ENCODE measurements at places on chromosomes 16 and 17. TPM values are rescaled to one million over a fixed set of nuclear protein-coding genes. Genes with fewer than 3 reads are reported as not detected.

AOC3 gene
- total RNA-seq: 5.2 TPM

KRTAP2-2 gene
- total RNA-seq: not detected

DNA sequence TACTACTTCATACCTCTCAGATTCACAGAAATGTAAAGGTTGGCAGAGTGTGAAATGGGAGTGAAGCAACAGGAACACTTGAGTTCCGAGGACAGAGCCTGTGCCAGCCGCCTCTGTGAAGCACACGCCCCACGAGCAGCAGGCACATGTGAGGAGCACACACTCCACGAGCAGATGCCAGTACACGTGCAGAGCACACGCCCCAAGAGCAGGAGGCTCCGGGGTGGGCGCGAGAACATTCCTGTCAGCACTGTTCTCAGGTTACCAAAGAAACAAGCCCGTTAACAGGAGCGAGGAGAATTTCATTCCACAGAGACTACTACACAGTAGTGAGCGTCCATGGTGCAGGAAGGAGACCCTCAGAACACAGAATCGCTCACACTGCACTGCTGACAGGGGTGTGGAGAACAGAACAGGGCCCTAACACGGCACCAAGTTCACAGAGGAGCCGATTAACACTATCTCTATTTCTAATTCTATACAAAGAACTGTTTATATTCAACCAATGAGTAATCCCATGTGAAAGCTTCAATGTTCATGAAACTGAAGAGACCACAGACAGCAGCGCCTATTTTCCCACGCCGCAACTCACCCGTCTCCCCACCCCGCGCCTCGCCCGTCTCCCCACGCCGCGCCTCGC, 40.1 kb downstream of the KLHDC4 start:
- H3K27ac ChIP-seq: peak overlapping the region; percentile 79
- peak; percentile 92 for DNase-seq
- peaks cover 39% of the 10 kb centered on the region for H3K4me1 ChIP-seq

GRCh38 chr17:28929787-28930186, 21.5 kb downstream of the PHF12 start:
- H3K4me1 ChIP-seq: no peaks in the 10 kb centered on the region
- peak overlapping the region; percentile 35 for H3K27ac ChIP-seq
- H3K27me3 ChIP-seq: no peaks in the 10 kb centered on the region
- H3K36me3 ChIP-seq: no peaks in the 10 kb centered on the region

DNA sequence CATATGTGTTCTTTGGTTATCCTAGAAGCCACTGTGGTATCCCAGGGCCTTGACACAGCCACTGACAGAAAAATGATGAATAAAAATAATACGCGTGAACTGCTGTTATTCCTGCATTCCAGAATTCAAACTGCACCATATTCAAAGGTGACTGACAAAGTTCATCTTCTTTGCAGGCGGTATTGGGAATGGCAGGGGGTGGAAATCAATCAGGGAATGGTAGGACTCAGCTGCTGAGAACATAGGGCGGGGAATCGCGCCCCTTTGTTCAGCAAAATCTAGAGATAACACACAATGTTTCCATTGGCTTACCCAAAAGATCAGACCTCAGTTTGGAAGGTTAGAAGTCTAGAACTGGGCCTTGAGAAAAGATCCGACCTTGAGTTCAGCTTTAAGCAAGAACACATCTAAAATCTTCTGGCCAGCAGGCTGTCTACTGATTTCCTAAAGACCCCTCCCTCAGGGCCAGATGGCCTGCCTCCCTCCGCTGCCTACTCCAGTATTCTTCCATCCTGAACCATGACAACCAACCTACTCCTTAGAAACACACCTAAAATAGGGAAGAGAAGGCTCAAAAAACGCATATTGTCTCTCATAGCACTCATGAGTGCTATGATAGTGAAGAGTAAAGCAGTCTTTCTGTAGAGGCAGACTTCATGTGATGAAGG, 34.1 kb downstream of the CDK5R1 start:
- no peaks in the 10 kb centered on the region for H3K27me3 ChIP-seq
- H3K4me1 ChIP-seq: peaks cover 50% of the 10 kb centered on the region
- no peak overlapping the region for H3K4me3 ChIP-seq
- no peak for DNase-seq

DNA sequence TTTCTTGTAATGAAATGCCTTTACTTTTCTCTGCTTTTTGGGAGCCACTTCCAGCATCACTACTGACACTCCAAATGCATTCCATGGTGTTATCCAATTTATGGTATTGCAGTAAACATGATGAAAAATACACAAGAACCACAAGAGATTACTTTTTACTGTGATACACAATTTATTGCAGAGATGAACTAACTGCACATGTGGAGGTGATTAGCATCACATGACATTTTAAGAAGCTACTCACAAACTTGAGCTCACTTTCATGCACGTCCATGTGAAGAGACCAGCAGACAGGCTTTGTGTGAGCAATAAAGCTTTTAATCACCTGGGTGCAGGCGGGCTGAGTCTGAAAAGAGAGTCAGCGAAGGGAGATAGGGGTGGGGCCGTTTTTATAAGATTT, 780.5 kb upstream of the GOT2 start:
- H3K4me1 ChIP-seq: peaks cover 10% of the 10 kb centered on the region
- no peak for DNase-seq
- H3K36me3 ChIP-seq: no peaks in the 10 kb centered on the region
- H3K27me3 ChIP-seq: no peaks in the 10 kb centered on the region
- H3K27ac ChIP-seq: no peak overlapping the region
- H3K4me3 ChIP-seq: no peak overlapping the region

- no peaks in the 10 kb centered on the region for H3K27me3 ChIP-seq
- H3K4me1 ChIP-seq: no peaks in the 10 kb centered on the region
- DNase-seq: no peak
These were observed 35.4 kb upstream of the CDH15 start for GRCh38 chr16:89135971-89136765.

CBFA2T3 gene
- total RNA-seq: 0.21 TPM

DNA sequence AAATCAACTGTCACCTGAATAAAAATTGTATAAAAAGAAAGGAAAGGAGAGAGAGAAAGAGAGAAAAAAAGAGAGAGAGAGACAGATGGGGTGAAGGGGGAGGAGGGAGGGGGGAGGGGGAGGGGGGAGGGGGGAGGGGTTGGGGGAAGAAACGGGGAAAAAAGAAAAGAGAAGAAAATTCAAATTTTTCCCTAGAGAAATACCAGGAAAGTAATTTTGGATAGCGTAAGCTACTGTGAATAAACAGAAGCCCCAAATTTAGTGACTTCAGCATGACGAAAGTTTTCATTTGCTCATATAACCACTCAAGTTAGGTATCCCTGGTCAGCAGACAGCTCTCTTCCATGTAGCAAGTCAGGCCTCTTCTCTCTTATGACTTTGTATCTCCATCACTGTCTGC, 289.4 kb upstream of the MYOCD start:
- H3K4me1 ChIP-seq: no peaks in the 10 kb centered on the region
- no peak overlapping the region for H3K27ac ChIP-seq
- DNase-seq: no peak

DNA sequence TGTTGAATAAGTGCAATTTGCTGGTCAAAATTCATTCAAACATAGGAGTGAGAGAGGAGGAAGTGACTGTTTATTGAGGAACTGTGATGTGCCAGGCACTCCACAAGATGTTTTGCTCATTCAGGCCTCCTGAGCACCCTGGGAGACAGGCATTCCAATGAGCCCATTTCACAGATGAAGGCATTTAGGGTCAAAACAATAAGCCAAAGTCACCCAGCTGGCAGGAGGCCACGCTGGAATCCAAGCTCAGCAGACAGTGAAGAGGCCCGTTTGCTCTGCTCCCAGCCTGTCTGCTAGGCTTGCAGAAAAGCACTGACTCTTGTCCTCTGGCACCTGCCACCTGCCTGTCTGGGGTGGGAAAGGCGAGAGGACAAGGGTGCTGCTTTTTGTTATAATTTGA, 10.1 kb upstream of the SLC25A39 start:
- no peak overlapping the region for H3K27ac ChIP-seq
- H3K4me3 ChIP-seq: no peak overlapping the region
- no peak for DNase-seq
- H3K4me1 ChIP-seq: no peaks in the 10 kb centered on the region
- no peaks in the 10 kb centered on the region for H3K27me3 ChIP-seq
- no peaks in the 10 kb centered on the region for H3K36me3 ChIP-seq

GRCh38 chr17:83192161-83192788, 112.9 kb downstream of the METRNL start:
- H3K36me3 ChIP-seq: no peaks in the 10 kb centered on the region
- no peaks in the 10 kb centered on the region for H3K27me3 ChIP-seq
- no peak overlapping the region for H3K4me3 ChIP-seq
- no peaks in the 10 kb centered on the region for H3K4me1 ChIP-seq
- no peak for DNase-seq
- H3K27ac ChIP-seq: no peak overlapping the region

ARHGAP44 gene
- 7.1 TPM for total RNA-seq

GRCh38 chr17:40597156-40597555, 31.9 kb upstream of the CCR7 start:
- H3K27me3 ChIP-seq: no peaks in the 10 kb centered on the region
- no peak overlapping the region for H3K4me3 ChIP-seq
- no peaks in the 10 kb centered on the region for H3K36me3 ChIP-seq
- H3K27ac ChIP-seq: no peak overlapping the region
- H3K4me1 ChIP-seq: no peaks in the 10 kb centered on the region
- DNase-seq: no peak

ZG16 gene
- total RNA-seq: not detected

KRTAP9-2 gene
- total RNA-seq: not detected

CRHR1 gene
- 0.86 TPM for total RNA-seq

DNA sequence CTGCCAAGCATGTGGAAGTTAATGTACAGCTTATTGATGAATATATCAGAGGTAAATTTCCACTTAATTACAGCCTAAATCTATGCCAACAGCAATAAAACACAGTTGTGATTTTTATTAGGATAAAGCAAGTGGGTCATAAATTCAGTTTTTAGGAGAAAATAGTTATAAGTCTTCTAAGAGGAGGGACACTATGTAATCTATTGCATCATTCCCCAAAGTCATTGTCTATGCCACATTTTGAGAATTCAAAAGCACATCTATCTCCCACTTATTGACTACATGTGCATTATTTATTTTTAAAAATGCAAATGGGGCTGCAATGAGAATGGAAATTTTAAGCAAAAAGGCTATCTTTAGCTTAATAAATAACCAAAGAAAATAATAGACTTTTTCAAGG, 23.7 kb upstream of the NSRP1 start:
- no peaks in the 10 kb centered on the region for H3K4me1 ChIP-seq
- no peak overlapping the region for H3K4me3 ChIP-seq
- no peaks in the 10 kb centered on the region for H3K36me3 ChIP-seq
- peaks cover 13% of the 10 kb centered on the region for H3K27me3 ChIP-seq
- H3K27ac ChIP-seq: no peak overlapping the region

DNA sequence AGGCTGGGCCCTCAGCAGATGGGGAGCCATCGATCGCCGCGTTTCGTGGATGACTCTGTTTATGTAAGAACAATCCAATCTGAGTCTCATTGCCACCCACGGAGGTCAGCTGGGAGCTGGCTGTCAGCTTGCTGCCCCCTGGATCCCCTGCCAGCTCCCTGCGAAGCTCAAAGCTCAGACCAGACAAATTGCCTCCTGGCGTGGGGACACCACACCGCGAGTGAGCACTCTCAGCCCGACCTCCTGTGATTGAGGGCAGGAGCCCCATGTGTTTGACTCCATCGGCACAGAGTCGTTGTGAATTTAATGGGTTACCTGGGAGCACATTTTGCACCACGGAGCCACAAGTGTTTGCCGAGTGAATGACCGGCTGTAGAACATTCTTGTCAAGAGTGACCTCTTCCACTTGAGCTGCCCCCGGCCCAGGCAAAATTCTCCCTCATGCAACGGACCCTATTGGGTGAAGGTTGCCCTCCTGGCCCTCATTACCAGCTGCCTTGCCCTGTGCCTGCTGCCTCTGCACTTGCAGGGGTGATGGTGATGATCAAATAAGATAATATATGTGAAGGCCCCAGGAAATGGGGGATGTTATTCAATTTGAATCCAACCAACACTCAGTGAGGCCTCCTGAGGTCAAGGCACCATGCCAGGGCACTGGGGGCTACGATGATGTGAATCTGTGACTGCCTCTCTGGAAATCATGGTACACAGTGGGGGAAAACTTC, 7.6 kb upstream of the GFAP start:
- H3K4me3 ChIP-seq: no peak overlapping the region
- no peaks in the 10 kb centered on the region for H3K27me3 ChIP-seq
- peaks cover 4% of the 10 kb centered on the region for H3K36me3 ChIP-seq
- no peak for DNase-seq

- no peaks in the 10 kb centered on the region for H3K36me3 ChIP-seq
- no peak overlapping the region for H3K27ac ChIP-seq
- DNase-seq: no peak
These were observed 243.0 kb downstream of the MRTFB start for GRCh38 chr16:14314116-14314515.

GRCh38 chr17:8724451-8724850, 20.2 kb downstream of the CCDC42 start:
- DNase-seq: no peak
- H3K4me3 ChIP-seq: no peak overlapping the region
- no peaks in the 10 kb centered on the region for H3K27me3 ChIP-seq

GRCh38 chr17:56822725-56823124, 11.0 kb downstream of the C17orf67 start:
- peak; percentile 16 for DNase-seq
- H3K36me3 ChIP-seq: no peaks in the 10 kb centered on the region
- H3K4me3 ChIP-seq: no peak overlapping the region

YBX2 gene
- total RNA-seq: 56.2 TPM

MYO15B gene
- 15.3 TPM for total RNA-seq

HBM gene
- not detected for total RNA-seq

DNA sequence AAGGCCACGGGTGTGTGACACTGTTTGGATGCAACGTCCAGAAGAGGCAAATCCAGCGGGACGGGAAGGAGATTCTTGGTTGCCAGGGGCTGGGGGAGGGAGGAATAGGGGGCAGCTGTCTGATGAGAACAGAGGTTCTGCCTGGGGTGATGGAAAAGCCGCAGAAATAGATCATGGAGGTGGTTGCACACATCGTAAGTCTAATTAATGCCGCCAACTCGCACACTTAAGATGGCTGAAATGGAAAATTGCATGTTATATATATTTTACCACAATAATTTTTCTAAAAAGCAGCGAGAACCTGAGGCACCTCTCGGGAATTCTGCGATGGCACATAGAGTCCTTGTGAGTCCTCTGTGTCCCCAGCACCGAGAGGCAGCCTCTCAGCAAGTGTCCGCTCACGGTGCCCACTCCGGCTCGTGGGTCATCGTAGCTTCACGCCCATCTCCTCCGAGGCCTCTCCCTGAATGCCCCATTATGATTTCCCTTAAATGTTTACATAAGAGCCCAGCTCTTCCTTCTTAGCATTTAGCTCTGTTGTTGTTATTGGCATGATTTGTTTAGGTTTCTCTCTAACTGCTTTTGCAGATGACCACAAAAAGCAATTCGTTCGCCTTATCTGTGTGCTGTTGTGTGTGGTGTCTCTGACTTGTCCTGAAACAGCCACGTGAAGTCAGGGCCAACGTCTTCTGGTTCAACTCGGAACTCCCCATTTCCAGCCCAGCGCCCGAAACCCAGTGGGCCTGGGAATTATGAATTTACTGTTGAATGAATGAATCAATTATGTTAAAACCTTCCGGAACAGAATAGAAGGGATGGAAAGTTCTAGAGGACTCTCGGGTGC, 7.7 kb downstream of the WFDC1 start:
- H3K4me1 ChIP-seq: no peaks in the 10 kb centered on the region
- no peak overlapping the region for H3K27ac ChIP-seq
- H3K36me3 ChIP-seq: no peaks in the 10 kb centered on the region
- H3K4me3 ChIP-seq: no peak overlapping the region
- peaks cover 15% of the 10 kb centered on the region for H3K27me3 ChIP-seq

- no peaks in the 10 kb centered on the region for H3K36me3 ChIP-seq
- H3K27me3 ChIP-seq: no peaks in the 10 kb centered on the region
- no peak overlapping the region for H3K27ac ChIP-seq
- H3K4me3 ChIP-seq: no peak overlapping the region
- DNase-seq: no peak
These were observed 80.9 kb downstream of the SPACA3 start for GRCh38 chr17:33072421-33073161.
